C1 segment of cervical spinal cord (tissue), 14 donors: ENCODE measurements at places on chromosomes 1 and 21.
A peak's percentile ranks its signal among the peaks of the same experiment; 100 is the strongest.

GRCh38 chr1:109485001-109485400 lies 1.3 kb downstream of the ATXN7L2 start:
- no peak for DNase-seq

- no peak for DNase-seq
Measured at GRCh38 chr1:39650431-39650830, 11.0 kb upstream of the HEYL start.

- DNase-seq, result peak; percentile 23
Measured at GRCh38 chr1:41711581-41711980, 207.1 kb downstream of the HIVEP3 start.

GRCh38 chr1:207848234-207848633 lies 62.7 kb downstream of the CD34 start:
- no peak for DNase-seq

- DNase-seq, result no peak
Measured at GRCh38 chr1:24973315-24973714, 43.2 kb upstream of the RUNX3 start.

DNA sequence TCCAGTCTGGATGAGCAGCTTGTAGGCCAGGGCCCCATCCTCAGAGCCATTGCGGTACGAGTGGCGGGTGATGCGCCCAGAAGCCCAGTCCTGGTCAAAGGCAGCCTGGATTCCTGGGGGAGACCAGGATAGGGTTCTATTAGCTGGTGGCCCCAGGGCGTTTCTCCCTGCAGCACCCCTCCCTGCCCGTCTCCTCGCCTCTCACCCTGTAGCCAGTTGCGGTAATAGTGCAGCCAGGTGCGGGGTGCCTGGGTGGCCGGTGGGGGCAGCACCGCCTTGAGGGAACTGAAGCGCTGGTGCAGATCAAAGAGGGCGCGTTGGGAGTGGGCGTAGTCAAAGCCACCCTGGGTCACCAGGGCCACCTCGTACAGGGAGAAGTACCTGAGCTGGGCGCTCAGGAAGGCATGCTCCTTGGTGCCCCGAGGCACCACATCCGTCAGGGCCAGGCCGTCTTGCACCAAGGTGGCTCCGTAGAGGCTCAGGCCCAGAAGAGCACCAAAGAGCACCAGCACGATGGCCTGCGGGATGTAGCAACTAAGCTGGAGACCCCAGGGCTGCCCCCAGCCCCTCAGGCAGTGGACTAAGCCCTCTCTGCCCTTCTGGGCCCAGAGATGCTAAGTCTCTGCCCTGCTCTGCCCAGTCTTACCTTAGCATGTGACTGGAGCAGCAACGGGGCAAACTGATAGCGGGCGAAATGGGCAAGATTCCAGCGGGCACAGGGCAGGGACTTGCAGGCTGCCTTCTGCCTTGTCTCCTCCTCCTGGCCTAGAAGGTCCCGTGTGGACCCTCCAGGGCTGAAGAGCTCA lies 15.7 kb downstream of the PTCH2 start:
- DNase-seq, result no peak

DNA sequence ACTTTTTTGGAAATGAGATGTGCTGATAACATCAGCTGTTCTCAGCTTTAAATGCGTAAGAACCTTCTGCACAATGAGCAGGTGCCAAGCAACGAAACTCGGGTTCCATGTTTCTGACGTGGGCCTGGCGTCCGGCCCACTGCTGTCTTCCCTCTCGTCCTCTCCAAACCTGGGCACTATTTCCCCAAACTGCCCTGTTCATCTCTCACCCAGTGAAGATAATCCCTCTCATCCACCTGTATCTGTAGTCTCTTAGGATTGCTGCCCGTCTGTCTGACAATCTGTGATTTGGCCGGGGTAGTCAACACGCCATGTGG lies 50.1 kb upstream of the CNTN2 start:
- DNase-seq, result no peak
